ENCODE measurements at places on chromosomes 1 and 21.

GRCh38 chr21:36422279-36423098 is 37.3 kb downstream of the CHAF1B start:
- DNase-seq: no peak

GRCh38 chr1:242847390-242847993 is 323.0 kb upstream of the PLD5 start:
- no peak for DNase-seq

- DNase-seq: no peak
Measured at GRCh38 chr1:162359523-162360236, 17.0 kb downstream of the SPATA46 start.

GRCh38 chr1:204673909-204674649 is 11.5 kb downstream of the LRRN2 start:
- DNase-seq: no peak

DNA sequence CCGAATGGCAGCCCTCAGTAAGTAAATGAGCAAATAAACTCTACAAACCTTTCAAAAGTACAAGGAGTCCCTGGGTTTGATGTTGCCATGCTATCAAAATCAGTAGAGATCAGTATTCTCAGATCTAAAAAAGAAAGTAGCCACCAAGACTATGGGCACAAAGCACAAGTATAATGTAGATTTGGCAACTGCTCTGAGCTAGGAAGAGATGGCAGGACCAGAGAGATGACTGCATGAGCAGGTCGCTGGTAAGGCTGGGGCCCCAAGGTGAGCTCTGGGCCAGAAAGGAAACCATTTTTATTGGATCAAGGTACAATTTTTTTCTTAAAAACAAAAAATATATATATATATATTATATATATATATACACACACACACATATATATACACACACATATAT is 3.1 kb upstream of the ADORA3 start:
- DNase-seq: no peak

DNA sequence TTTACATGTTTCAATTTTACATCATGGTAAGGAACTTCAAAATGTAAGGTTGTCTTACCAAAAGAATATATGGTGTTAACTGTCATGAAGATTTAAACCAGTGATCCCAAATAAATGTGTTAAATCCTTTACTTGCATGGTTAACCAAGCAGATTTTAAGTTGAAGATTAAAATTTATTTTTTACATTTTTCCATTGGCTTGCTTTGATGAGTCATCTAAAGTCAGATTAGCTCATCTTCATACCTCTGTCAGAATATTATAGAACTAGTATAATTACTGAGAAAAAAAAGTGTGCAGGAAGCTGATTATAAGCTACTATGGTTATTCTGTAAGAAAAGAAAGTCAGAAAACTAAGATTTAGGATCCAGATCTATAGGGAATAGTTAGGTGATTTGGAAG is 95.3 kb upstream of the DPH5 start:
- DNase-seq: no peak

DNA sequence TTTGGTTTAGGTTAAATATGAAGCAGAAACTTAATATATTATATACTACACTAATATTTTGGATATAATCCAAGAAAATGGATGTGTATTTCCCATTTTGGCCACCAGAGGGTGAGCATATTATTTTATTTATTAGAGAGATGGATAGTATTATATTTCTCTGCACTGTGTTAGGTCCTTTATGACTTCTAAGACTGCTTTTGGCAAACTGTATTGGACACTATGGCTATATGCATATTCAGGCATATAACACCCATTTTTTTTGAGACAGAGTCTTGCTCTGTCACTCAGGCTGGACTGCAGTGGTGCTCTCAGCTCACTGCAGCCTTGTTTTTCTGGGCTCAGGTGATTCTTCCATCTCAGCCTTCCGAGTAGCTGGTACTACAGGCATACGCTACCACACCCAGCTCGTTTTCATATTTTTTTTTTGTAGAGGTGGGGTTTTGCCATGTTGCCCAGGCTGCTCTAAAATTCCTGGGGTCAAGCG is 17.8 kb upstream of the PGM1 start:
- no peak for DNase-seq

- no peak for DNase-seq
Measured at GRCh38 chr1:108012553-108012952, 47.6 kb upstream of the VAV3 start.

DNA sequence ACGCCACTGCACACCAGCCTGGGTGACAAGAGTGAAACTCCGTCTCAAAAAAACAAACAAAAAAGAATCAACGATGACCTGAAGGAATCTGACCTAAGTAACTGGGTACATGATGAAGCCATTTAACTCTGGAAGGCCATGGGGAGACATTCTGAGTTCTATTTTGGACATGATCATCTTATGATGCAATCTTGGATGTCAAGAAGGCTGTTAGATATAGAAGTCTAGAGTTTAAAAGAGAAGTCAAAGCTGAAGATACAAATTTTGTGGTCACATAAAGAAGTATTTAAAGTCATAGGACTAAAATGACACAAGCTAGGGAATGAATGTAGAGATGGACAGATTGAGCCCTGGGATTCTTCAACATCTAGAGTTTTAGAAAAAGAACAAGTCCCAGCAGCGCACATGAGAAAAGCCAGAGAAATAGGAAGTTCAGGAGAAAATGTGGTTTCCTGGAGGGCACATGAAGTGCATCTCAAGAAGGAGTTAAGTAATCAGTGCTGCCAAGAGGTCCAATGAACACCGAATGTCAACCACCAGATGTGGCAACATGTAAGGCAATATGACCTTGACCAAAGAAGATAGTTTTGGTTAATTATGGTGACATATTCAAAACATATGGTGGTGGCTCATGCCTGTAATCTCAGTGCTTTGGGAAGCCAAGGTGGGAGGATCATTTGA is 26.8 kb downstream of the ELK4 start:
- DNase-seq: no peak

DNA sequence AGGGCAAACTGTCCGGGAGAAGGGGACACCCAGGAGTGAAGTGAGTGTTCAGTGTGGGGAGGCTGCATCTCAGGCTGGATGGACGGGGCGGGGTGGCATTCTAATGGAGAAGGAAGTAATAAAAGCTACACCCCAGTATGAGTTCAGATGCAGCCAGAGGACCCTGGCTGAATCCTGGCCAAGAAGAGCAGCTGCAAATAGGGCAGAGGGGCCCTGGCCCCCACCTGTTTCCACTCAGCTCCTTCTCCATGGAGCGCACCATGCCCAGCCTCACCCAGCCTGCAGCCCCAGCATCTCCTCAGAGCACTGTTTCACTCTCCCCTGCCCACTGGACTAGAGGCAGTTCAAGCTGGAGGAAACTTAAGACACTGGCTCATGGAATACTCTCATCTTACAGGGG is 46.4 kb downstream of the KCND3 start:
- no peak for DNase-seq

Measured in effector CD8-positive, alpha-beta T cell (primary cell).